COR-L47 (cell line): ENCODE measurements at places on chromosomes 16 and 17.
A peak's percentile ranks its signal among the peaks of the same experiment; 100 is the strongest.

- peak; percentile 53 for DNase-seq
These were observed 66.1 kb downstream of the AXIN2 start for GRCh38 chr17:65495122-65496055.

- DNase-seq = no peak
These were observed 171.1 kb downstream of the ABCC12 start for GRCh38 chr16:47984669-47985068.

DNA sequence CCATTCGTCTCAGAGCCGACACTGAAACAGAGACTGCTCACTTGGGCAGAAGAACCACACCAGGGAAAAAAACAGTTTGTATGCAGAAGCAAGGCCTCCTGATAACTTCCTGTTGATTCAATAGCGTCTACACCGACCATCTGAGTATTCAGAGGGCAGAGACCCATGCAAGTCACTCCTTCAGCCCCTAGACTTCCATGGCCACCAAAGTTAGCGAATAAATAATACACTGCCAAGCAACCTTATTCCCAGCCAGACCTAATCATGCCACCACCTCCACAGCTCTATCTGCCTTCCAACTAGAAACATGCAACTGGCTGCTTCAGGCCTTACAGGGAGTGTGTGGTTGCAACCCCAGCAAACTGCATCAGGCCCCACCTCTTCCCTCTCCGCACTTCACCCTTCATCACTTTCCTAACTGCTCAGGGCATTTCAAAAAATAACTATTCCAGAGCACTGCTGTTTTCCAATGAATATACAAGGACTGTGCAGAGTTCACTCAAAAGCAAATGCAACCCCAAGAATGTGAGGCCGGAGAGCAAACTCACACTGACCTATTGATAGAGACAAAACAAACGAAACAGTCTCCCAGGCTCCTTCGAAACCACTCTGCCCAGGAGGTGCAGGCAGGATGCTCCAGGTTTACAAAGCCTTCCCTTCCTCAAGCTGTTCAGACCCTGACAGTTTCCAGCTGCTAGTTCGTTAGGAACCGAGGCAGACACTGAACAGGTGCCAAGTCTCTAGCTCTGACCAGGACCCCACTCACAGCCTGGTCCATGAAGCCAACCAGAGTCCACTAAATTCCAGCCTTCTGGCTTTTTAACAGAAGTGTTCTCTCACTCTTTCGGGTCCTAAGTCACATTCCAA is 3.6 kb downstream of the USP7 start:
- DNase-seq = no peak

- DNase-seq = no peak
These were observed 26.0 kb downstream of the NME3 start for GRCh38 chr16:1745181-1745899.

GRCh38 chr16:68064791-68065365 is 20.3 kb upstream of the NFATC3 start:
- DNase-seq = peak; percentile 31

DNA sequence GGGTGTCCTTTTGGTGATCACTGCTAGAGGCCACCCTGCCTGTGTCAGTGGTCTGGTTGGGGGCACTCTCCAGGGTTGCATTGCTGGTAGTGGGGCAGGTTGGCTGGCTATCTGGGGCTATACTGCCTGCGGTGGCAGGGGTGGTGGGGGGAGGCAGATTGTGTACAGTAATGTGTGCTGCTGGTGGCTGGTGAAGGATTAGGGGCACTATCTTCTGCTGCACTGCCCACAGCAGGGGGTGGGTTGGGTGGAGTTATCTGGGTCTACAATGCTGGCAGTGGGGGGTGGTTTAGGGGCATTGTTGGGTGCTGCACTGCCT is 204.0 kb upstream of the WSB1 start:
- DNase-seq = no peak

- no peak for DNase-seq
These were observed 392.9 kb upstream of the EEF2KMT start for GRCh38 chr16:5490499-5490898.

DNA sequence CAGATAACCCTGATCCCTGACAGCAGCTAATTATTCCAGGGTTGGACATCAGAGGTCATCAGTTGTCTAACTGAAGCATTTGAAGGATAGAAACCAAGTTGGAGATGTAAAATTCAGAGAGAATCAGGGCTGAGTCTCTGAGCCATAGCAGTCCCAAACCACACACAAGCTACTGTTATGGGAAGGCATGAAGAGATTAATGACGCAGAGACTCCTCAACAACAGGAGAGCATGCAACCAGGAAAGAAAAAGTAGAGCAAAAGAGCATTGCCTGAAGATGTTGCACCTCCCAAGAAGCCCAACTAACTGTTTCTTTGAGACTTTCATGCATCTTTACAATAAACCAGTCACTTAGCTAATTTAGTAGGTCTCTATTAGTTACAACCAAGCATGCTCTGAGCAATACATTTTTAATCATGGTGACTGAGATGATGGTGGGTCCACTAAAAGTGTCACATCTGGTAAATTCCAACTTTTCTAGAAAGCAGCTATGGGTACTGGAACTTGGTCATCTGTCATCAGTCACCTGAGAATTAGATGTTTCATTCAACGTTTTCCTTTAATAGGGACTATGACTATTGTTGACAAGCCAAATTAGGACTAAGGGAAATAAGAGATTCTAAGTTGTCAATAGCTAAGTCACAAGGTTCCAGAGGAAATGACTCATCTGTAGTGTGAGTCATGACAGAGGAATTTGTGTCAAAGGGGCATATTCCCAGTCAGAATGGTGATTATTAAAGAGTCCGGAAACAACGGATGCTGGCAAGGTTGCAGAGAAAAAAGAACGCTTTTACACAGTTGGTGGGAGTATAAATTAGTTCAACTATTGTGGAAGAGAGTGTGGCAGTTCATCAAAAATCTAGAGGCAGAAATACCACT is 239.8 kb downstream of the CHD9NB start:
- no peak for DNase-seq

- no peak for DNase-seq
These were observed 24.8 kb upstream of the ENGASE start for GRCh38 chr17:79049821-79050220.

- peak; percentile 10 for DNase-seq
These were observed 18.4 kb upstream of the PDK2 start for GRCh38 chr17:50076591-50077235.

DNA sequence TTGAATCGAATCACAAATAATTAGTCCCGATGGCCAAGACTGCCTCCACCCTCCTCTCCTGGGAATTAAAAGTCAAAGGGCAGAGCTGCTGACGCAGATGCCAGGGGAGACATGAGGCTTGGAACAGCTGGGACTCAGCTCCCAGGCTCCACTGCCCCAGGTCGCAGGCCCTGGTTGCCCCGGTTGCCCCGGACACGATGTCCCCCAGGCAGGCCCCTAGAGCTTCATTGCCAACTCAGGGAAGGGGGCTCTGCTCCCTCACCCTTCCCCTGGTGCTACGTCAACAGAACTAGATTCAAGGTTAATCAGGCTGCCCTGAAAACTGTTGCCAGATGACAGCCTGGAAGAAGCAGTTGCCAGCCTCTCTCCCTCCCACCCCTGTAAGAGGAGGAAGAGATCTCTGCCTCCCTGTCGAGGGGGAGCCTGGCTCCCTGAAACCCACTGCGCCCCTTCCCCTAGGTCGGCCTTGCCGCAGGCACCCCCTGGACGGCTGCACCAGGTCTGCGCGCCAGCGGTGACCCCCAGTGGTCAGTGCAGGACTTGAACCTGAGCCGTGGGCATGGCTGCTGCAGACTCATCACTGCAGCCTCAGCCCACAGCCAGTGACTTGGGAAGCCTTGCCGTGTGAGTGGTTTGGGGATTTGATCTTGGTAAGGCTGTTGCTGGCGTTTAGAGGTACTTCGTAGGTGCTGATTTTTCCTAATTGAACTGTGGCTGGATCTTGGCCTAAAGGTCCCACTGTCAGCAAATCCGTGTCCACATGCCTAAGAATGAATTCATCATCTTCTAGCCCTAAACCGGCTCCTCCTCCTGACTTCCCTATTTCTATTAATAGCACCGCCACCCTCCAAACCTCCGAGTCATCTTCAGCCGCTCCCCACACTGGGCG is 84.1 kb upstream of the TOB1 start:
- DNase-seq = peak; percentile 65

DNA sequence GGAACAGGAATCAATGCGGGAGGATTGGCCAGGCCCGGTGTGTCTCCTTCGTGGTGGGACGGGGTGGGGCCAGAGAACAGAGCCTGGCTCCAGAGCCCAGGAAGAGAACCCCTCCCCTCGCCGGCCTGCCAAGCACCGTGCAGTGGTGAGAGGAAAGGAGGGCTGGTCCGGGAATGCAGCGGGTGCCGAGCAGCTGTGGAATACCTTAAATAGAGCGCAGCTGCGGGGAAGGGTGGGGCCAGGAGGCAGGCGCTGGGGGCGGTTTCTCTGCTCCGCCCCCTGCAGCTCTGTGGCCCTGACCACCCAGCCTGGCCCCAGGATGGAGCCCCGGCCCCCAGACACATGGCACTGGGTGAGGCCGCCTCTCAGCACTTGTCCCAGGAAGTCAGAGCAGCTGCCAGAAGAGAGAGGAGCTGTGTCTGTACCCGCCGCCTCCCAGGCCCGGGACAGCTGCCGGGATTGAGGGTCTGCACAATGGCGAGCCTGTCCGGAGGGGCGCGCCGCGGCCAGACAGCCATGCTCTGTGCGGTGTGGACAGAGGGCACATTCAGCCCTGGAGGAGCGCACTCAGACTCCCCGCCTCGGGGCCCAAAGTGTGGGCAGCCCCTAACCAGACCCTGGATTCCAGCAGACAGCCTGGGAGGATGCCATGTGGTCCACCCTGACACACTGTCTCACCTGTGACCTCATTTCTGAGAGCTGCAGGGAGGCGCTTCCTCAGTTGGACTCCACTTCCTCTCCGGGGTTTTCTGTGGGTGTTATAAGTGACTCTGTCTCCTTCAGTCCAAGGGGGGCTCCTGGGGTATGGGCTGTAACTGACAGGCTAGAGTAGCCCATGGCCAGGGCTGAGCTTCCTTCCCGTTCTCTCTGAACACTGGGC is 268.8 kb downstream of the SEC14L1 start:
- DNase-seq = no peak

DNA sequence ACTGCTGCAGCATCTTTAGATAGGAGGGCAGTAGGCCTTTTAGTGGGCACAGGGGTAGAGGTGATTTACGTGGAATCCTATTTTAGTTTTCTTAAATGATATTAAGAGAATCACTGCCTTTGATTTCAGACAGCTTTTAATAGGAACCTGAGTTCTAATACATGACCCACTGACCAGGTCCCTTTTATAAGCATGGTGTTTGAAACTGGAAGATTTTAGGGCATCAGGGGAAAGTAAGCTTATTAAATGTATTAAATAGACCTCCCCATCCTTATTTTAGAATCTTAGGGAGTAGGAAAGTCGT is 2.0 kb downstream of the MSL1 start:
- no peak for DNase-seq

DNA sequence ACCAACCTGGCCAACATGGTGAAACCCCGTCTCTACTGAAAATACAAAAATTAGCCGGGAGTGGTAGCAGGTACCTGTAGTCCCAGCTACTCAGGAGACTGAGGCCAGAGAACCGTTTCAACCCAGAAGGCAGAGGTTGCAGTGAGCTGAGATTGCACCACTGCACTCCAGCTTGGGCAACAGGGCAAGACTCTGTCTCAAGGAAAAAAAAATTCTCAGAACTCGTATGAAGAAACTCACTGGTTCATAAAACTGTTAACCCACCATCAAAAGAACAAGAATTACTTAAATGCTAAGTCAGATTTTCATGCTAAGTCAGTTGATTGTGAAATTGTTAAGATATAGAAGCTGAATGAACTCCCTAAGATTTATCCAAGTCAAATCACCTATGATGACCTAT is 31.3 kb downstream of the SLC39A11 start:
- DNase-seq = no peak

- DNase-seq = no peak
These were observed 132.7 kb upstream of the HSBP1 start for GRCh38 chr16:83674931-83675535.

GRCh38 chr17:40086150-40087044 is 14.0 kb downstream of the NR1D1 start:
- peak; percentile 50 for DNase-seq

GRCh38 chr16:81554979-81555378 is 110.4 kb downstream of the CMIP start:
- DNase-seq = no peak

DNA sequence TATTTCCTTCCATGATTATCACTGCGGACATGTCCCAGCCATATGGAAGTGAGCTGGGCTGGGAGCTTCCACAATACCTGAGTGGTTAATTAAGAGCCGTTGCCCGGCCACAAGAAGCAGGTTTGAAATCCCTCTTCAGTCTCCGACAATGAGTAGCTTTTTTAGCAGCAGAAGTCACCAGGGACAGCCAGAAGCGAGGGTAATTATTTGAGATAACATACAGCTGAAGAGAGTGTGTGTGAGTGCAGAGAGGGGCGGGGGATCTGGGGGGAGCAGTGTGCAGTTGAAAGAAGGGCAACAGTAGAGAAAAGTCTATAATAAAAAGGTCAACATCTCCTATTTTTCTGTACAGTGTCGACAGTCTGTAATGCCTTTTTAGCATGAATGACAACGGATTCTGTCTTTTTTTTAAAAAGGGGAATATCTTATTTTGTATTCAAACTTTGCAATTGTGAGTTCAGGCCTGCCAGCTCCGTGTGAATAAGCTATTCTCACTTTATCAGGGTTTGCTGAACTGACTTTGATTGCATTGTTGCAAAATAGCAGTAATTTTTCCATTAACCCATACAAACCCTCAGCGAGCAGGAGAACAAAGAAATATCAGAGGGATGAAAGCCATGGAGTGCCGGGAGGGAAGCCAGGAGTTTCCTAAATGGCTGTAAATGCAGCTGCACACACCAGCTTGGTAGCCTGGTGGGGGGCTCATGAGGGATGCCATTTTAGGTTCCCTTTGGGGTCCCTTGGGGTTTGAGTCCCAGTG is 220.3 kb upstream of the IRX3 start:
- peak; percentile 31 for DNase-seq

- no peak for DNase-seq
These were observed 2.4 kb downstream of the NXN start for GRCh38 chr17:977166-977565.

DNA sequence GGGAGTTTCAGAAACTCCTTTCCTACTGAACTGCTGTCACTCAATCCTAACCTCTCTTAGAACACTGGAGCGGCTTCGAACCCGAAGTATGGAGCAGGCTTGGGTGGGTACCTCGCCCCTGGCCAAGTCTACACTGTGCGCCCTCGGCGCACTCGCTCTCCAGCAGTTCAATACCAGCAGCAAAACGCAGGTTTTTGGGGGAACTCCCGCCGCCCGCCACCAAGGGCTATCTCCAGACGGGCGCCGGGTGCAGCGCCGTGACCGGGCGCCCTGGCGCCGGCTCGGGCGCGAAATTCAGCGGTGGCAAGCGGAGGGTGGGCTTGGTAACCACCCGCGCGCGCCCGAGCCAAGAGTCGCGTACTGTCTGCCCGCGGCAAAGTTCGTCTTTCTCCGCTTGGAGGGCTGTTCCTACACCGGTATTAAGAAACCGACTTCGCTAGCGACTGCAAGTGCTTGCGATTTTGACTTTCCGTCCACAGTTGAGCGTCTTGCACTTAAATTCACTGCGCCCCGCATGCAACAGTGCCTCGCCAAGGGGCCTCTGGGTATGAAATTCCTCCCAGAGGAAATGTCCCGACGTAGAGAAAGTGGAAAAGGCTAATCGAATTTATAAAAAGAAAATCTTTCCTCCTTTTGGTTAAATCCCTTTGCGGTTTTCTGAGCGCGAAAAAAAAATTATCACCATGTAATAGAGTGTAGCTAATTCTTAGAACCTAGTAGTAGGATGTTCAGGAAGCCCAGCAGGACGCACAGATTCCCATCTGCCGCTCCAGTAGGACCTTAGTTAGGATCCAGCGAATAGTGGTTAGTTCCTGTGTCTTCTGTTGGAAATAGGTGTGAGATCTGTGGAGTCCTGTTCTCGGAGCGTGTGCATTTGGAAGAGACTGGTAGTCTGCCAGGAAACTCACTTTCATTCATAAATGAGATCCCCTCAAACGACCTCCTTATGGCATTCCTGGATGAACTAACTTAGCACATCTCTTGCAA is 5.0 kb upstream of the SALL1 start:
- no peak for DNase-seq
